ENCODE measurements at places on chromosomes 2 and 18. TPM values are rescaled to one million over a fixed set of nuclear protein-coding genes. Genes with fewer than 3 reads are reported as not detected.
A peak's percentile ranks its signal among the peaks of the same experiment; 100 is the strongest.

CLIP4 gene
- total RNA-seq, result 0.30 TPM

OSGEPL1 gene
- 25.6 TPM for total RNA-seq

LHCGR gene
- not detected for total RNA-seq

SP140L gene
- total RNA-seq, result 6.5 TPM

SMAD4 gene
- 140 TPM for total RNA-seq

DRC1 gene
- total RNA-seq, result not detected

DNA sequence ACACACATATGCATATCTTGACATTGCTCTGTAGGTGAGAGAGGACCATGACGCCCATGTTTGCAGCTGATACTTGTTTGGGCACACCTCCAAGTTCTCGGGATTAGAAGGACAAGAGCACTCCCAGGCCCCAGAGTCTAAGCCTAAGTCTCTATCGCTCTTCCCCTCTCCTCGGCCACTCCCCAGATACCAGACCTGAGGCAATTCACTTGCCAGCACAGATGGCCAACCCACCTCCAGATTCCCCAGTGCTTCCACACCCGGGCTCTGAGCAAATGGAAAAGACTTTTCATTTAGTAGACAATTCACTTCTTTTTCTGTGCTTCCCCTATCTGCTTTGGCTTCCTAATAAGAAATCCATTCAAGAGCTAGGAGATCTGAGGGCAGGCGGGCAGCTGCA, 32.9 kb downstream of the EHD3 start:
- no peak for DNase-seq

DNA sequence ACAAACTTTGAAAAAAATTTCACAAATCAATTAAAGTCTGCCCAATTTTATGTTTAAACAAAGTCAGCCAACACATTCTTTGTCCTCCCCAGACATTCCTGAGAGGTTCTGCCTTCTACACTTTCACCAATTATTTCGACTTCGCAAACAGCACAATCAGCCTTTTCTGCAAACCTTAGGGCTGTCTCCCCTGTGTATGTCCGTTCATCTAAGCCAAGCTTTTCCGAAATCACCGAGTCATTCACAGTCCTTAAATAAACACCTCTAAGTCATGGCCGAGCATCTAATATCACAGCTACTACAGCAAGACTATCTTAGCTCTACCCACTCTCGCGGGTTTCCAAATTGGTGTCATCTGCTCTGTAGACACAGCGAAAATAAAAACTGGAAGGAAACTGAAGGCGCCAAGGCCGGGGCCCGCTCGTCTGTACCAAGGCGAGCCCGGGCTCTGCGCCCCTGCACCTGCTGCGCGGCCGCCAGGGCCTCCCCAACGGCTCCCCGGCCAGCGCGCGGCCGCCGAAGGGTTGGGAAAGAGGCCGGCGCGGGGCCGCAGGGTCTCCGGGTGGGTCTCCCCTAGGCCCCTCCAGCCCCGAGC, 730 bp downstream of the ODC1 start:
- DNase-seq, result no peak

DNA sequence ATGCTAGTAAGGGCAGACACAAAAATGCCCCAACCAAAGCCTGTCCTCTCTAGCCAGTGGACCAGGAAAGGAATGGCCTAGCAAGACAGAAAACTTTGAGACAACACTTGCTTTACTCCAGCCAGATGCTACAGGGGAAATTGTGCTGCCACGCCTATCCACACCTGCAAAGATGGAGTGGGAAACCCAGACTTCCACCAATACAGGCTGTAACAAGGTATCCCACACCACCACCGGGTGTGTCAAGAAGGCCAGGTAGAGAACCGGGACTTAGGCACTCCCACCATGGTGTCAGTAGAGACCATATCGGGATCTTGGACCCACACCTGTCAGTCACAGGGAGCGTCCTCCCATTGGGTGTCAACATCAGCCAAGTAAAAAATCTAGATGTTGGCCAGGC, 16.2 kb upstream of the ESPNL start:
- no peak for DNase-seq

DNA sequence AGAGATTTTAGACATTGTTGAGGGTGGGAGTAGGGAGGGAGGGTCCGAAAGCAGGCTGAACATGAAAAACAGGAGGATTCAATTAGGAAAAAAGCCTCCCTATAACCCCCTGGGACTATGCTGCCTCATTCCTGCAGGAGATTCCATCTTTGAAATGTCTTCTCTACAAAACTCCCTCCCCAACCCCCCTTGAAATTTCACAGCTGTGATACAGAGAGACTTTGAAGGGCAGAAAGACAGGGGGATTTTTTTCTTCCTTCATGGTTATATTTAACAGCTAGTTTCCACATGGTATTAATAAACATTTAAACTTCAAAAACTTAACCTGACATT, 57.6 kb downstream of the TRIB2 start:
- DNase-seq, result no peak

DNA sequence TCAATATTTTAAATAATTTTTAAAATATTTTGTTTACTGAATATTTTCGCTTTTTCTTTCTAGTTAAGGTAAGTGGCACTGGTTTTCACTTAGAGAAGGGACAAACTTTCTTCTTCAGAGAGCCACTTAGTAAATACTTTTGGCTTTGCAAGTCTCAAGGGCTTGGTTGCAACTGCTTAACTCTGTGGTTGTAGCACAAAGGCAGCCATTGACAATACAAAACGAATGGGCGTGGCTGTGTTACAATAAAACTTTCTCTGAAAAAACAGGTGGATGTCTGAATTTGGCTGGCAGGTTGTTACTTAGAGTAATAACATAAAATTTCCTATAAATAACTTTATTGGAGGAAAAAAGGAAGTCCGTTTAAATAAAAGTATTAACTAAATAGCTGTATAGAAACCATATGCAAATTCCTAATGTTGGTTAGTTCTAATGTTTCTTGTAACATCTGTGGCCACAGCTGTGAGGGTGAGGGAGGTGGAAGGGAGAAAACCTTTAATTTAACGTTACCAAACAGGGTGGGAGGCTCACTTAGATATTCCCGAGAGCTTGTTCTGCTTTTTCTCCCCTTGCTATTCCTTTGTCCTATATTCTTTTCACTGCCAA, 62.4 kb upstream of the TNP1 start:
- DNase-seq, result no peak

DNA sequence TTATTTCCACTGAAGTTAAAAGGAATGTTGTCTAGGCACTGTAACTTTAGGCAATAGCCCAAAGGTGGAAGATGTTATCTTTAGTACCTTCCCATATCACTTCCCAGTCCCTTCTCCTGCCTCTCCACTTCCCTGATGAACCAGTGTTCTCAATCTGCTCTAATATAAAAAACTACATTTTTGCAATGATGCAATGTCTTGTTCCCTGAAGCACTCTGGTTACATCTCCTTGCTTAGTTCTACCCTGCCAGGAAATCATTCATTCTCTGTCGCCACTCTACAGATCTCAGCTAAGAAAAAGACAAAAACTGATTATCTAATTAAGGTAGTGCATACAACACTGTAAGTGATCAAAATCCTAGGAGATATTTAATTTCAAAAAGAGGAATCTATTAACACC, 71.3 kb downstream of the BAZ2B start:
- no peak for DNase-seq

GRCh38 chr2:128408349-128409305, 90.0 kb upstream of the HS6ST1 start:
- DNase-seq, result no peak

DNA sequence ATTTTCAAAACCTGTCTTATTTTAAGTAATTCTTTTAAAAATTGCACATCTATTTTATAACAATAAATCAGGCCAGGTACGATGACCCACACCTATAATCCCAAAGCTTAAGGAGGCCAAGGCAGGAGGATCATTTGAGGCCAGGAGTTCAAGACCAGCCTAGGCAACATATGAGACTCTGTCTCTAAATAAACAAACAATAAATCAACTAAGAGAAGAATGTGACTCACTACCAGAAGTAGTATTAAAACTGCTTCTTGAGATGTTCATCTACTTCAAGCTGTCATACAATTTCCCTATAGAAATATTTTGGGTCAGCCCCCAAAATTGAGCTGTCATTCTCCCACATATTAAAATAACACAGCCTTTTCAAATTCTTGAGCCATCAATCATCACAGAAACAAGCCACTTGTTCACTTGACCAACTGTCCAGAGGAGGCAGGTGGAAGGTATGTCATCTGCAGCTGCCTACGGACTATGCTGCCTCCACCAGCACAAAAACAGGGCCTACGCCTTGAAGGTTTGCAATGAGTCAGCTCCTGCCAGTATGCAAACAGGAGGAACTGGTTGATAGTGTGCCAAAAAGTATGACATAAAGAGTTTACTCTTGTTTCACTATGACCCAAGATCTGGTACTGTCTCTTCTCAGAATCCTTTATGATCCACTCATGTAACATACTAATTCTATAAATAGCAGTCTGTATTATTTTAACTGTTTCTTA, 33.6 kb downstream of the KIDINS220 start:
- no peak for DNase-seq

DNA sequence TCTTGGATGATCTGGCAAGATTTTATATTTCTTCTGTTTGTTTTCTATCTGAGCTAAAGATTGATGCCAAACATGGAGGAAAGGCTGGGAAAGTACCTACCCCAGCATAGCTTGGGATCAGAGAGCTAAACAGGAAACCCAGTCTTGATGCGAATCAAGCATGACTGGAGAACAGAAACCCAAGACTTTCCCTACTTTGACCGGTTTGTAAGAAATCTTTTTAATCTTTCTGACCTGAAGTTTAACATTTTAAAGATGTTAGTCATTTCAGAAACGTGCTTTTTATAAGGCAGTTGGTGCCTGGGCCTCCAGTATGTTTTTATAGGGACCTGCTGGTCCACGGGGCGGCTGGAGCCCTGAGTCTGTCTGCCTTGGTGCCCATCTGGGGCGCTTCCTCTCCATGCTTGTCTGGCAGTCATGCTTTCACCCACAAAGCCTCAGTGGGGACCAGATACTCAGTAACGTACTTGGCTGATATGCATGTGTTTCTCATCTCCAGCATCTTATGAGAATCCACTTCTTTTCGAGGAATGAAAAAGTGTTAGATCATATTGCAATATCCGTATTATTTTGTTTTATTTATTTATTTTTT, 266.5 kb downstream of the PTGR3 start:
- DNase-seq, result no peak

GRCh38 chr2:45908316-45909170, 257.1 kb downstream of the PRKCE start:
- peak; percentile 46 for DNase-seq

- no peak for DNase-seq
Measured at GRCh38 chr2:200635251-200635650, 49.4 kb downstream of the AOX1 start.

DNA sequence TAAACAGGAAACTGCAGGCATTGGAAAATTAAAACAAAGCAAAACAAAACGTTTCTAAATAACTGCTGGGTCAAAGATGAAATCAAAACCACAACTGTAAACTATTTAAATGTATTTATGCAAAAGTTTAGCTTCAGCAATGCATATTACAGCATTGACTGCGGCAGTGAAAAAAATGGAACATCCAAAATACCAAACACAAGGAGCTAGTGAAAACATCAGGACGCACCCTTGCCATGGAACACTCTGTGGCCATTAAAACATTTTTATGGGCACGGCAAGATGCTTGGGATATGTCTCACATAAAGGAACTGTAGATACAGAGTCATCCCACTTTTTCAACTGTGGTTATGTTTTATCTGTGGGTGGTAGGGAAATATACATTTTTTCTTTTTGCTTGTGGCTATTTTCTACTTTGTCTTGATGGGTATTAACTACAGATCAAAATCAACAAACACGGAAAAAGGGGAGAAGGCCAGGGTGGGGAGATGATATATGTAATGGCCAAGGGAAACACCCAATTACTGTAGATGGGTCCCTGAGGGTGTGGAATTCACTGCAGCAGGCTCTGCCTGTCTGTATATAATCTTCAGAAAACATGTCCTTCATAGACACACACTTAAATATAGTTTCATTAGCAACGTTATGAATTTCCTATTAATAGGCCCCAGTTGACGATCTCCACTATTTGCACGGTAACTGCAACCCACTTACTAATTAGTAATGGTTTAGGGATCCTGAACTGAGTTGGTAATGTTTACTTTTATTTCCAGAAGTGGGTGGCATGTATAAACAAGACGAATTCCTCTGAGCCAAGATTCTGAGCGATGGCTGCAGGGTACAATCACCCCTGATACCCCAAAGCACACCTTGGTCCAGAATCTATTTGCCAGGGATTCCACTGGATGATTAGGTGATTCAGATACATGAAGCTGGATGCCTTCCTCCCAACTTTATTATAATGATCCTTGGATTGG, 110.5 kb downstream of the ACKR3 start:
- no peak for DNase-seq

DNA sequence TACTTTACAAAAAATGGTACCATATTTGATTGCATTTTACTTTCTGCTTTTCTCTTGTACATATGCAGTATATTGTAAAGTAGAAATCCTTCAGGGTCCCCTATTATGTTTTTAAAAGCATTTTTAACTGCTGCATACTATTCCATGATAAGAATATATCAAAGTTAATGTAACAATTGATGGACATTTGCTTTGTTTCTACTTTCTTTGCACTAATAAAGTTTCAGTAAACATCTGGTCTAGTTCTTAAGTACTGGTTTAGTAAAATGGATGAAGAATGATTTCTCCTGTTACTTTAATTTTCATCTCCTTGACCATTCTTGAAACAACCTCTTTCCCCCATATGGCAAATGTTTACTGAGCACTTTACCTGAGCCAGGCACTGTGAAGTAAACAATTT, 1.7 kb downstream of the MRPS9 start:
- DNase-seq, result no peak

Measured in H7 (cell line).